ENCODE measurements at places on chromosomes 7 and 10. TPM values are rescaled to one million over a fixed set of nuclear protein-coding genes. Genes with fewer than 3 reads are reported as not detected.

IFIT5 gene
- 18.7 TPM for total RNA-seq

FAM131B gene
- total RNA-seq, result 1.2 TPM

ANKRD61 gene
- not detected for total RNA-seq

ASAH2 gene
- 0.71 TPM for total RNA-seq

RNF32 gene
- 2.8 TPM for total RNA-seq

CPEB3 gene
- total RNA-seq, result 0.29 TPM

ACTL6B gene
- not detected for total RNA-seq

VWDE gene
- under 0.01 TPM for total RNA-seq

RHOBTB1 gene
- 10.3 TPM for total RNA-seq

TMEM26 gene
- 0.18 TPM for total RNA-seq

FAM20C gene
- 71.2 TPM for total RNA-seq

SSBP1 gene
- 208 TPM for total RNA-seq

MNX1 gene
- total RNA-seq, result not detected

AIMP2 gene
- 58.8 TPM for total RNA-seq

ATE1 gene
- 19.7 TPM for total RNA-seq

ANKRD30A gene
- not detected for total RNA-seq

GTF2I gene
- total RNA-seq, result 71.4 TPM

TMEM213 gene
- not detected for total RNA-seq

AGR3 gene
- not detected for total RNA-seq

CYP26C1 gene
- total RNA-seq, result not detected
